Stimulated activated CD8-positive, alpha-beta memory T cell treated with anti-CD3 and anti-CD28 coated beads, Interleukin-15, amount 100 ng/mL, for 24 hours (primary cell): ENCODE measurements at places on chromosomes 2 and 18.

DNA sequence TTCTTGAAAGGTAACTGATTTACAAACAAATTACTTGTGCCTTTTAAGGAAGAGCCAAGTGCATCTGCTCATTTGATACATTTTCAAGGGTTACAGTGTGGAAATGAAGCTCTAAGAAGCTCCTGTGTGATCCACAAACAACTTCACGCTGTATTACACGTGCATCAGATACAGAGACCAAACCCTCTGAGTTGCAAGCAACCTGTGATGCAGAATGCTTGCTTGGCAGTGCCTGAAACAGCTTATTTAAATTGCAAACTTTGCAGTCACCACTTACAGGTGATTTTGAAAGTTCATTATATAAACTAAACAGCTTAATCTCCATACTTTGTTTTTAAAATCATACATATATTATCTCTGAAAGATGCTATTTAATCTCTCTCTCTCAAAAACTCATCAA is 50.1 kb downstream of the ZEB2 start:
- no peak for DNase-seq

DNA sequence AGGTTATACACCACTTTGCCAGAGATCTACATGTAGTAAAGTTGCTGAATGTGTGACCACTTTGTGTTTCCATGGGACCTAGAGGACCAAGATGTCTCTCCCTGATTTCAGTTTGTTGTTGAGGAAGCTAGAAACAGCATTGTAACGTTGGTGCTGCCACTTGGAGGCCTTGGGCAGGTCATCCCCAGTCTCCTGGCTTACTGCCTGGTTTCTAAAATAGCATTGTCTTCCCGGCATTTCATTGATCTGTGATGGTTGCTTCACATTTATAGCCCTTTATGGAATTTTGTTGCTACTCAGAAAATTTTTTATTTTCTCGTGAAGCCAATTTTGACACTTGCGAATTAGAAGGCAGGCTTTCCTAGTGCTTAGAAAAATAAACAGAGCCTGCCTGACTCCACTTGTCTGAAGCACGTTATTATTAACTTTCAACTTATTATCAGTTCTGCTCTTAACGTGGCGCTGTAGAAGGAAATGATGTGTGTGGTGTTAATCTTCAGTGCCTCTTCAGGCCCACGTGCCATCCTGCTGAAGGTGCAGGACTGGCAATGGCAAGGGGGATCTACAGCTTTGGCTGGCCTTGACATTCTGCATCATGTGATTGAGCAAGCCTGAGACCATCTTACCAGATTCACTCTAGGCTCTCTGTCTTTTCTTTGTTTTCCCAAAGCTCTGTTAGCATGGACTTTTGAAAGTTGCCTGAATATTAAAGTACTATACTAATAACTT is 59.9 kb downstream of the INPP4A start:
- DNase-seq: no peak

DNA sequence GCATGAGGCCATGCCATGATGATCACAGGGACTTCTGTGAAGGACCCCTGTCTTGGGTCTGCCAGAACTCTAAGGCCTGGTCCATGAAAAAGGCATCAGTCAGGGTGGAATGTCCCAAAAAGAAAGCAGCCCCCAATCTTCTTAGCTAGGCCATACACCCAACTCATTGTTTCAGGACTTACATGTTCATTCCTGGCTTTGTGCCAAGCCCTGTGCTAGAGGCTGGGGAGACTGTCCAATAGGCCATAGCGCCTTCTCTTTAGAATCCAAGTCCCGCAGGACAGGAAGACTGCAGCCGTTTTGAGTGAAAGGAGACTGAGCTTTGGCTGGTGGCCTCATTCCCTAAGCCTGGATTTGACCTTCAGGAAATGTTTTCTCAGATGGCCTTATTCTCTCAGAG is 247.3 kb downstream of the PRKCE start:
- no peak for DNase-seq

- DNase-seq: no peak
Measured at GRCh38 chr18:13292736-13293135, 74.2 kb downstream of the LDLRAD4 start.

DNA sequence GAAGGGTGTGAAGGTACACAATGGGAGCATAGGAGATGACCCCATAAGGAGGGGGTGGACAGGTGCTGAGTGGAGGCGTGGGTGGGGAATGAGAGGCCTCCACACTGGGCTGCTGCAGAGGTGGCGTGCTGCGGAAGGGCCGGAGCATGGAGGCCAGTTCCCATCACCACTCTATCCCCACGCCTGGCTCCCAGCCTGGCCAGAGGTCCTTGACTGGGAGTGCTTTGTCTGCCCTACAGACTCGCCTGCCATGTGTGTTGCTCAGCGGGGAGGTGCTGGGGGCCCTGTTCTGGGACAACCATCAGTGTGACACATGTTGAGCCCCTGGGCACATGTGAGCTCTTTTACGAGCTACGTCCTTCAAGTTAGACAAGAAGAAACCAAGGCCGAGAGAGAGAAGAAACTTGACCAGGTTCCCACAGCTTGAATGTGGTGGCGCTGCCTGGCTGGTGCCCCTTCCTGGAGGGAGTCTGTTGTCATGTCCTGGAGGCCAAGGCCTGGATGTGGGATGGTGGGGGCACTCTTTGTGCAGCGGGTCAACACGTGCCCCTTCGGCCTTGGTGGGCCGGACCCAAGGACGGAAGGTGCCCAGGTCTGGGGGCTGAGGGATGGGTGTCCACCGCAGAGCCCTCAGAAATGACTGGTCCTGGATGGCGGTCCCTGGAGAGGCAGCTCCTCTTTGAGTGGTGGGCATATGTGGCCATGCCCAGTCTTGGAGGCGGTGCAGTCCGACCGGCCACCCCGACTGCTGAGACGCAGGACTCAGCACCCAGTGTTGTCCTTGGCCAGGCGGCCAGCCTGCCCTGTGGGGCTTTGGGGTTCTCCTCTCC is 1.2 kb upstream of the INPP5D start:
- no peak for DNase-seq

GRCh38 chr18:51226587-51227350 is 29.3 kb upstream of the MEX3C start:
- no peak for DNase-seq

DNA sequence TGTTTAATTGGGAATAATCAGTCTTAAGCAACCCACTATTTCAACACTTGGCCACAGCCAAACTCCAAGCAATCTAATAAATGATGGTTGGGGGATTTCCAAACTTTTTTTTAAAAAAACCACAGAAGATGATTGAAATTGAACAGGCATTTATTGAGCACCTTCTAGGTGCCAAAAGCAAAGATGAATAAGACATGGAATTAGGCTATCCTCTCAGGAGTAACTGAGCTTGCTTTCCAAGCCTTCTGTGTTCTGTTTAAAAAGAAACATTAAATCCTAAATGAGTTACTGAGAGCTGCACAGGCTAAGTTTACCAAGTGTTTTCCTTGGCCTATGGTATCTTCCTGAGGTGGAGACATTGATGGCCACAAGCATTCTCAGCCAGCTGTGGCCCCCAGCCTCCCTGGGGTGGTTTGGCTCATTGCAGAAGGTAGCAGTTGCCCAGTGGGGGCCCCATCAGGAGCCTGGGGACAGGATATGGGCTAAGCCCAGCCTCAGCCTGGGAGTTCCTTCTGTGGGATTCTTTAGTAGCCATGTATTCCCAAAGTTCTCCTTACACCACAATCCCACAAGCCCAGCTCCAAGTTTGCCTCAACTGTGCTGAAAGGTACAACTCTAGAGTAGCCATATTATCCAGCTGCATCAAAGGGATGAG is 174.3 kb downstream of the C1D start:
- no peak for DNase-seq

GRCh38 chr18:69757733-69758132 is 189.9 kb downstream of the CD226 start:
- no peak for DNase-seq

DNA sequence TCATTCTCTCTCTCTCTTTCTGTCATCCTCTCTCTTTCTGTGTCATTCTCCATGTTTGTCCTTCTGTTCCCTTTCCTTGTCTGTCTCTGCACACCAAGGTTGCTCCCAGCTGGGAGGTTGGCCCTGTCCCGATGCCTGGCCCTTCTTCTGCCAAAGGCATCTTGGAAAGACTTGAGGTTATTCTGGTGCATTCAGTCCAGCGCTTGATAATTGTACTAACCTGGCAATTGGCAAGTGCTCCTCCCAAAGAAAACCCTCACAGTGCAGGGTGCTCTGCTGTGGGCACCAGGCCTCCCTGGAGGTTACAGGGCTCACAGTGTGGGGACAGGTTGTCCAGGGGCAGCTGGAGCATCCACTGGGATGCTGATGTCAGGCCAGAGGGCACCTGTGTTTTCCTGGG is 95.4 kb downstream of the GLI2 start:
- no peak for DNase-seq

DNA sequence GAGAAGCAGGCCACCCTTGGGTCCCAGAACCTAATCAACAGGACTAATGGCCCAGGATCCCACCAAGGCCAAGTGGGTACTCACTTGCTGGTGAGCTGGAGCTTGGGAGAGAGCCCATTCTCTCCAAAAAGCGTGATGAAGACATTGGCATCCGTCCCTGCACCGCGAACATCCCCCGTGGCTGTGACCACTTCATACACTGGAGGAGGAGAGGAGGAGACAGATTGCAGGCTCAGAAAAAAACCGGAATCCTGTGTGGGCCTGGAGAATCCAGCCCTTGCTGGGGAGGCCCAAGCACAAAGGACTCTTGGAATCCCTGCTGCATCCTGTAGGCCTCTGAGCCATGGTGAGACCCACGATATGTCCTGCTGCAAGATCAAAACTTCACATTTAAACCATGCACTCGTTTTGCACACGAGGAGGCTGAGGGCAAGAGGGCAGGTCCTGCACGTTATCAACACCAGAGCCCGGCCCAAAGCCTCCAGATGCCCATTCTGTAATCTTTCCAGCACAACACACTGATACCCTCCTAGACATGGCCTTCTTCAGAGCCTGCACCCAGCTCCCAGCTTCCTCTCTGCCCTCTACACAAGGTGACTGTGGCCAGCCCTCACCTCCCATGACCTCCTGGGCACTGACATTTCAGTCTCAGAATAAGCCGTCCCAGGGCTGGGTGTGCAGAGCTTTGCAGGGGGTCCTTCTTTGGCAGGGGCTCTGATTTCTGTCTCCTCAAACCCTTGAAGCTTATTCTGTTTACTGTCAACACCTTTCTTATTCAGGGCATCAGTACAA is 7.8 kb downstream of the LOXHD1 start:
- no peak for DNase-seq

GRCh38 chr2:100736121-100736915 is 83.6 kb upstream of the NPAS2 start:
- no peak for DNase-seq

DNA sequence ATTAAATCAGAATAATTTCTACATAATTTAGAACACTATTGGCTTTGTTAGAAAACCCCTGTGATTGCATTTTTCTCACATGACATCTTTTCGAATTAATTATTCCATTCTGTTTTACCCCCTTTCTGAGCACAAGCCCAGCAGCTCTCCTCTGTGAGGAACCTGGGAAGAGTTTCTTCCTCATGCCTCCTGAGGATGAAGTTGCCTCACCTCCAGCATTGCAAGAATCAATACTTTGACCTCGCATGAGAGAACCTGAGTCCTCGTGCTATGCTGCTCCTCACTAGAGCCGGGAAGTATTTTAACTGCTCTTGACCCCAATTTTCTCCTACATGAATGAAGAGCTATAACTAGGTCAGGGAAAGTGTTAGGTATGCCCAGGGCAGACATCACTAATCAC is 77.1 kb upstream of the RAPH1 start:
- no peak for DNase-seq

DNA sequence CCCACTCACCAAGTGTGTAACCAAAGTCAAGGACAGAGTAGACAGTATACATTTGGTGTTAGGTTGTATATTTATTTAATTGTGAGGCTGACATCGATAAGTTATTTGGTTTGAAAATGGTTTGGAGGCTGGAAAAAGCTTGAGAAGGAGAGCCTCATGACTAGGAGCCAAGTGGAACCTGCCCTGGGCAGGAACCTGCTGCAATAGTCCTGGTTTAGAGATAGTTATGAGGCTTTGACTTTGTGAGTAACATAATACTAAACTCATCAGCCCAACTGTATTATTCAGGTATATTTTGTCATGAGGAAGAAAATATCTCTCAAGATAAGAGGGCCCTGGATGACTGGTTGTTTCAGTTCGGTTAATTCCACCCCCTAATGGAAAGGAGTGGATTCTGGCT is 234.3 kb upstream of the CYRIA start:
- DNase-seq: no peak

- DNase-seq: no peak
Measured at GRCh38 chr2:21396252-21396651, 272.5 kb downstream of the TDRD15 start.

DNA sequence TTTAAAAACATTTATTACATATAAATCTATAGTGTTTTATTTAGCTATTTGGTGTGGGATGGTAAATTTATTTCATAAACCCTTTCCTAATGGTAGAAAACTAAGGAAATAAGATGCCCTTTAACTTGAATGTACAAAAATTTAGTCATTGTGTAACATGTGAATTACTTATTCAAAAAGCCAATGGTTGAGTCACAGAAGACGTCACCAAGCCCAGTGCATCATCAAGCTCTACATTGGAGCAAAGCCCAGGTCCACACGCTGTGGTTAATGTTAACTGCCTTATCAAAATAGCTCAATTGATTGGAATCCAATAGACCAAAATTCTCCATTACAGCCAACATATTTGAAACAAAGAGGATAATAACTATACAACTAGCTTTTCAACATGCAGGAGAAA is 145.5 kb upstream of the LYPD1 start:
- DNase-seq: no peak

DNA sequence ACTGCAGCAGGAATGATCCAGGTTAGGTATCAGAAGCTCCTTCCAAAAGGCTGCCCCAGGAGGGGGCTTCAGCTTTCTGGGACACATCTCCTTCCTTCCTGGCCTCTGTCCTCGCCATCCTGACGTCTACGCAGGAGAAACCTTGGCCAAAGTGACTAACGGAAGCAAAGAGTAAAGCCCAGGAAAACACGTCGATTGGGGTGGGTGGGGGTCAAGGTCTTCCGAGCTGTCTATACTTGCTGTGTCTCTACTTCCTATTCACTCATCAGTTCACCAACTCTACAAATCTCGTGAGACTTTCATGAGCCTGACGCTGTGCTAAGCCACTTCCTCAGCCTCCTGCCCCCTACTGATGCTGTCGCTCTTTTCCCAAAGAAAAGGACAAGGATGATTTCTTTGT is 212.6 kb downstream of the TNS1 start:
- no peak for DNase-seq

DNA sequence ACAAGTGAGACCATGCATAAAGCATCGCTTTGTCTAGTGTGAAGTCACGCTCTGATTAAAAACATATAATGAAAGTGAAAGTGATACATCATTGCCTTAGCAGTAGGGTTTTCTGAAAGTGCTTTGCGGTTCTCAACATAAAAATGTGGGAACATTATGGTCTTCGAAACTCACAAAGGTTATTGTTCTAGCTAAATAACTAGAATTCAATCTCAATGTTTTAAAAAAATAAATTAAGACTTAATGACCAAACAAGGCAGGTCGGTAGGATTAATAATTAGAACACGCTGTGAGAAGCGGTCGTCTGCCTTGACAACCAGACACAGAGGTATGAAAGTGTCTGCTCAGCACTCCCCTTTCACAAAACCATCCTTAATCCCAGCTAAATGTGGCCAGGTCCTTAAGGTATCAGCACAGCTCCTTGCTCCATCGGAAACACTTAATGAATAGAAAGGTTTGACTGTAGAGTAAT is 42.2 kb downstream of the KLHL14 start:
- DNase-seq: no peak

GRCh38 chr2:65518751-65519150 is 86.4 kb upstream of the SPRED2 start:
- no peak for DNase-seq

GRCh38 chr2:47028171-47028570 is 112.6 kb upstream of the MCFD2 start:
- DNase-seq: no peak
